Peyer's patch (tissue), 4 donors: ENCODE measurements at places on chromosomes 6 and 20.

DNA sequence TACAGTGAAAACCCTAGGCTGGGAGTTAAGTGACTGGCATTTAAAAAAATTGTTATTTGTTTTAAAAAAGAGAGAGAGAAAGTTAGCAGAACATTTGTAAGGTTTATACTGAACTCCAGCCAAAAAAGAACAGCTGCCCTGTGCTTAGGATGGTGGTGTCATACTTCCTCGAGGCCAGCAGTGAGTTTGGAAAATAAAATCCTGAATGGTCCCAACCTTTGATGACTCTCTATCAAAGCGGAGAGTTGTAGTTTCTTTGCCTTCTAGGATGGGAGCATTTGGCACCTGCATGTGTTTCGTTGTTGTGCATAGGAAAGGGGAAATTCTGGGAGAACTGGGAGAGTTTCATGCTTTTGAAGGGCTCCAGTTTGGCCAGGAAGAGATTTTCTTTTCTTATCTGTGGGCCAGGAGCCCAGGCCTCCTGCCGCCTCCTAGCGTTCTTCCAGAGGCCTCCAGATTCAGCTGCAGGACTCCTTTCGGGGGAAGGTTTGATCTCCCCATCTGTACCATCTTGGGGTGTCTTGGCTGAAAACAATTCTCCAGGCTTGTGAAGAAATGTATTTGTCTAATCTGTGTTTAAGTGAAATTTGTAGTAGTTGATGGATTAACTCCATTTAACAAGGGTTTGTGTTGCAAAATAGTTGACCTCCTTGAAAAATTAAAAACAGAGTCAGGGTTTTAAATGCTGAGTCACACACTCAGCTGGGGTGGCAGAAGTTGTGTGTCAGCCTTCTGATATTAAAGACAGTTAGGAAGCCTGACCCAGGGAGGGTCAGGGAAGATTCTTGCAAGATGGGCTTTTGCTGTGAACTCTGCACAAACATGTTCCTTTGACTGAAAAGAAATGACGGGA, 63.4 kb downstream of the TXNDC5 start:
- no peak for DNase-seq

GRCh38 chr6:130070792-130071191, 52.4 kb downstream of the L3MBTL3 start:
- DNase-seq, result no peak

GRCh38 chr20:6501061-6501460, 266.4 kb upstream of the BMP2 start:
- DNase-seq, result no peak

- DNase-seq, result no peak
Measured at GRCh38 chr20:39010496-39010895, 48.4 kb downstream of the DHX35 start.

- DNase-seq, result no peak
Measured at GRCh38 chr6:154617175-154617574, 106.7 kb upstream of the CNKSR3 start.

- DNase-seq, result peak; percentile 65
Measured at GRCh38 chr6:37021356-37022129, 16.1 kb downstream of the FGD2 start.

- DNase-seq, result no peak
Measured at GRCh38 chr6:34151321-34152041, 5.6 kb upstream of the GRM4 start.

- no peak for DNase-seq
Measured at GRCh38 chr6:135212020-135212806, 31.1 kb downstream of the MYB start.

DNA sequence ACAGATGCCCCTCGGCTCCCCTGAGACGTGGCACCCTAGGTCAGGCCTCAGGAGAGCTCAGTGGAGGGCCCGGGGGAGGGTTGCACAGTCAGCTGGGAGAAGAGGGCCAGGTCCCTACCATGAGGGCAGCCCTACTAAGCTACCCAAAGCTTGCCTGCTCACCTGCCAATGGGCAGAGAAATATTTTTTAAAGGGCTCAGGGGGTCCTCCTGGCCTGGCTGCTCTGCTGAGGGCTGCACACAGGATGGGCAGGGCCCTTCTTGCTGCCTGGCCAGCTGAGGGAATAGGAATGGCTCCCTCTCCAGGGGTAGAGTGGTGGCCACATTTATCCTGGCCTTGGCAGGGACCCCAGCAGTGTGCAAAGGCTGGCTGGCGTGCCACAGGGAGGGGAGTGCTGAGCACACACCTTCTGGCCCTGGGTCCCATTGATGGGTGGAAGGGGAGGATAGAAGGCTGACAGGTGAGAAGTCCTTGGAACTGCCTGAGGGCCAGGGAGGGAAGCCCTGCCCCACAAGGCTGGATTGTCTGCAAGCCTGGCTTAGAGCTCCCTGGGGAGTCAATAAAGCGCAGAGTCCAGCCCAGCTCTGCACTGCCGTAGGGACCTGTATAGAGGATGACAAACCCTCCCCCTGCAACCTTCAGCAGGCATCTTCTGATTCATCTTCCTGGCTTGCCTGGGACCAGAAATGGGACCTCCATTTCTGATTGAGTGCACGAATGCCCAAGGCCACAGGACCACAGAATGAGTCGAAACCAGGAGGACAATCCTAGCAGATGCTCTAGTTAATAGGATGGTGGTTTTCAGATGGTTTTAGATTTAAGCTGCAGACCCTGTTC, 62.1 kb downstream of the NOL4L start:
- no peak for DNase-seq

DNA sequence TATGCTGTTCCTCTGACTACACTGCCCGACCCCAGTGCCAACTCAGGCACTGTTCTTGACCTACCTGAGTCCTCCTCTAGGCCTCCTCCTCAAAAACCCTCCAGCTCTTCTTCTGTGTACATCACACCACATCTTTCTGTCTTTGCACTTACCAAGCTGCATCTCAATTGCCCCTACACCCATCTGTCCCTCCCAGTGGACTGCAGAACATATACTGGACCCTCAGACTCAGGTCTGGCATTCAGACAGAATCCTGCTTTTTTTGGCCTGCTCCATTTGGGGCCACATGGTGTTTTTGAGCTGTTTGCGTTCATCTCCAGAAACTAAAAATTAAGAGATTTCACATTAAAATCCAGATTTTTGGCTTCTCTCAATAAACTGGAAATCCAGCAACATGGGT, 23.2 kb upstream of the YWHAB start:
- DNase-seq, result no peak

- no peak for DNase-seq
Measured at GRCh38 chr6:8375916-8376315, 59.4 kb downstream of the SLC35B3 start.

DNA sequence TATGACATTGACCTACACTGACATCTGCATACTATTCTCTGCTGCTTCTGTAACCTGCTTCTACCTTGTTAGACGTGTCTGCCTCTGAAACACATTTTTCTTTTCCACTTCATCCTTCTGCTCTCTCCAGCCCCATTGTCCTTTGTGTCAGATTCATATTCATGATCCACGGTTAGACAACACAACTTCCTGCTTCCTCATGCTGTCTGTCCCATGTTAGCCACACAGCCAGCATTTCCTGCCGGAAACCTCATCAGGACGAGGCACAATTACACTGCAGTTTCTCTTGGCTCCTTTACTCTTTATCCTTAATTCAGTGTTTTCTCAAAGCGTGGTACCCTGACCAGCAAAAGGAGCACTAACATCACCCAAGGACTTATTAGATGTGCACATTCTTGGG, 150.2 kb downstream of the TBC1D7 start:
- no peak for DNase-seq

DNA sequence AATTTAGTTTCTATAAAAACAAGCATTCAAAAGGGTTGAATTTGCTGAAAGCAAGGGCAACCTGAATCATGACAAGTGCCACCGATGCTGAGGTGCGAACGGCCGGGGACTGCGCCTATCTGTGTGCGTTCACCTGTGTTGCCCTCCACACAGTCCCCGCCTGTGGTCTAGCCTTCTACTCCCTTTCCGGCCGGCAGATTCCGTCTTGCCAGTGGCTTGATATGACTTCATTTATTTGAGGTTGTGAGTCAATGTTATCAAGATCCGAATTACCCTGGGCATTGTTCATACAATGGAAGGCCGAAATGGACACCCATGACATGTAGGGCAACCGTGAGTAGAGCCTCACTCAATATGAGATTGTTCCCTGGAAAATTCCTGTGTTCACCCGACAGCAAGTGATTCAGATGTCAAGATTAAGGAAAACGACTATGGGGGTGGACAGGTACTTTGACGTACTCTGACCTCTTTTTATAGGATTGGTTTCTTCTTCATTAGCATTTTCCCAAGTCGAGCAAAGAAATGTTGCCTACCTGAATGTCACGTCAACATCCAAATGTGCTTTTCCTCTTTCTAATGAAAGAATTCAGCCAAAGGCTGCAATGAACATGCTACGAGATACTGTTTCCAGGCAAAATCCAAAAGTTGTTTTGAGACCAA, 41.1 kb upstream of the NEDD9 start:
- DNase-seq, result peak; percentile 77

GRCh38 chr6:35771343-35771627, 5.1 kb upstream of the CLPSL2 start:
- no peak for DNase-seq

DNA sequence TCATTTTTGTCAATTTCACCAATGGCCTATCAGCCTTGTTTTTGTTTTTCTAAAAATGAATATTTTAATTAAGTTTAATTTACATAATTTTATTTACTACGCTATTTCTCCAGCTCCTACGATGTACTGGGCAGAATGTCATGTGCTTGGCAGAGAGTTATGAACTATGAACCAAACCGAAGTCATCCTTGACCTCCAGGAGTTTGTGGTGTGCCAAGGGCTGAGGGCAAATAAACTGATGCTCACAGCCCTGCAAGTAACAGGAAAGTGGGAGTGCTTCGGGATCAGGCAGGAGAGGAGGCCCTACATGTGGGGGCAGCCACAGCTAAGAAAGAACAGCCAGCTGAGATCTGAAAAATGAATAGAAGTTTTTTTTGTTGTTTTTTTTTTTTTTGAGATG, 38.6 kb downstream of the ZNF217 start:
- no peak for DNase-seq

GRCh38 chr6:73671911-73672685, 18.3 kb upstream of the SLC17A5 start:
- no peak for DNase-seq

GRCh38 chr20:21397341-21398108, at the start of gene NKX2-4:
TSS of gene NKX2-4 (minus strand) at chr20:21397526. CDS start at chr20:21397399, 127 bp downstream.
- DNase-seq, result no peak

- DNase-seq, result peak; percentile 94
Measured at GRCh38 chr20:2663887-2664719, at the start of gene IDH3B. TSS of gene IDH3B (minus strand) at chr20:2664216. CDS start at chr20:2664188, 28 bp downstream.

DNA sequence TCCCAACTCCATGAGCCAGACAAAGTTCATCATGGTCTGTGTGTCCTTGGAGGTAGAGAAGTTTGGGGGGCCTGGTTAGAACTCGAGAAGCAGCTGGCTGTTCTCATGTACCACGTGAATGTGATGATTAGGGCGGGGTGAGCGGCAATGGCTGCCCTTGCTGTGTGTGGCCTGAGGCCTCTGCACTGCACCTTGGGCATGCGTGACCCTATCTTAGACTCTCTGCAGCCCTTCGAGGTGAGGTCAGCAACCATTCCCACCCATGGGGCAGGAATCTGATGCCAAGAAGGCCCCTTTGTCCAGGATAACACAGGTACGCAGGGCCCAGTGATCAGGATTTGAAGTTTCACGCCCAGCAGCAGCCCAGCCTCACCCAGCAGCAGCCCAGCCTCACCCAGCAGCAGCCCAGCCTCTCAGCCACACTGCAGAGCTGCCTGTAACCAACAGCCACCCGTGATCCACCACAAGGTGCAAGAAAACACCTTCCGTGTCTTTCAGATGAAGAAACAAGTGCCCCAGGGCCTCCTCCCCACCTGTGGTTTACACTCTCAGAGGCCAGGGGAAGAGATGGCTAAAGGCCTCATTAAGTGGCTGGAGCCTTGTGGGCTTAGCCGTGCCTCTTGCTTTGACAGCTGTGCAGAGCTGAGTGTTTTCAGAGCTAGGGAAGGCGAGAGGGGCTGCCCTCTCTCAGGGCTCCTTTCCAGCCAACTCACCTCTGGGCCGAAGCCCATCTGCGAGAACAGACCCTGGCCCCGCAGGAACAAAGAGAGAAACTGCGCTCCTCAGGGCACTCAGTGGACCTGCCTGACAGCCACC, 195.2 kb upstream of the CDH4 start:
- DNase-seq, result no peak

- no peak for DNase-seq
Measured at GRCh38 chr6:125477156-125477555, 175.4 kb upstream of the HDDC2 start.

DNA sequence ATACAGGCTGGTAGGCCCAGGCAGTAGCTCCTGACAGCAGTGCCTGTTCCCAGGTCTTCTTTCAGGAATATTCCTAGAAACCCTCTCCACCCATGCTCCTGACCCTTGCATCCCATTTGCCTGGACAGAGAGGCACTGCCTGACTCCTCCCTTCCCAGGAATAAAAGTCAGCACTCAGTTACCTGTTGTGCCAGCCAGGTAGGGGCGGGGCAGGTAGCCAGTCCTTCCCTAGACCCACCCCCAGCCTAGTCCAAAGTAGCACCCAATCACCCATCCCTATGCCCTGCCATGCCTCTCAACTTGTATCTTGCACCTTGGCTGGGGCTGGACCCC, 129.9 kb downstream of the MRPL14 start:
- DNase-seq, result peak; percentile 65

DNA sequence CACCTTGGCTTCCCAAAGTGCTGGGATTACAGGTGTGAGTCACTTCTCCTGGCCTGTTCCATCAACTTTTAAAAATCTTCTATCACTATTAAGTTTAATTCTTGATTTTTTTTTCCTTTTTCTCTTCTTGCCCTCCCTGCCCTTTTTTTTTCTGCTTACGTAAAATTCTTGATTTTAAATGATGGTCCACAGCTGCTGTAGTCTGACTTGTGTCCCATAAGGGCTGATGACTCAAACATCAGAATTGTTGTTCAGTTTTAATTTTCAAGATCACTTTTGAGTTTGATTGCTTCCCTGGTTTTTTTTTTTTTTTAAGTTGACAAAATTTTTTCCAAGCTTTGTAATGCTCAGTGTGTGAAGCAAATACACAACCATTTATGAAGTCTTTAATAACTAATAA, 61.9 kb downstream of the CBFA2T2 start:
- DNase-seq, result no peak

DNA sequence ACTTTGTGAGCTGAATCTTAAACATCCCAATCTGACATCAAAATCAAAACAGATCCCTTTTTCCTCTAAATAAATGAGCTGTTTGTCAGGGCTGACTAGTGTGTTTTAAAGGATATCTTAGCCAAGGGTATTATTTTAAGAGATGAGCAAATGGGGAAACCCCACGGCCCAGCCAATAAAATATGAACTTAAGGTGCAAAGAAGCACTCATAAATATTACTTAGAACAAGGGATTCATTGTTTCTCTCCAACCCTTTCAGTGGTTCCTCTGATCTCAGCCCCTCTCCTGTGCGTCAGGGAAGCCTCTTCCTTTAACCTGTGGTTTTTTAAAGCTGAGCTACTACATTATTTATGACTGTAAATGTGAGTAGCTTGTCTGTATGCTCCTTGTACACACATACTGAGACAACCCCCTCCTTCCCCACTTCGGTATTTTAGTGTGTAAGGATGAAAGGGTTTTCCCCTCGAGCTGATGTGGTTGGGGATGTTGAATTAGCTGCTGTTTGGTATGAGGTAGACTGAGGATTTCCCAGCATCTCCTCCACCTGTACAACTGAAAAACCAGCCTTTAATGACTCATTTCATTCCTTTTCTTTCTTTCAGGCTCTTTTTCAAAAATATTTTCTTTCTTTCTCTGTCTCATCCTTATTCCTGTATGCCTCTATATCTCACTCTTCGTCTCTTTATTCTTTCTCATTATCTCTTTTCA, 6.5 kb downstream of the BMP5 start:
- no peak for DNase-seq

GRCh38 chr20:41738604-41739206, 120.5 kb upstream of the CHD6 start:
- no peak for DNase-seq

GRCh38 chr6:98324446-98324845, 509.9 kb upstream of the POU3F2 start:
- no peak for DNase-seq
